Ovary (tissue), 10 donors: ENCODE measurements at places on chromosomes 16 and 17. TPM values are rescaled to one million over a fixed set of nuclear protein-coding genes. Genes with fewer than 3 reads are reported as not detected.

GRCh38 chr17:62899361-62899760 is 66.7 kb upstream of the TANC2 start:
- no peak for DNase-seq

DNA sequence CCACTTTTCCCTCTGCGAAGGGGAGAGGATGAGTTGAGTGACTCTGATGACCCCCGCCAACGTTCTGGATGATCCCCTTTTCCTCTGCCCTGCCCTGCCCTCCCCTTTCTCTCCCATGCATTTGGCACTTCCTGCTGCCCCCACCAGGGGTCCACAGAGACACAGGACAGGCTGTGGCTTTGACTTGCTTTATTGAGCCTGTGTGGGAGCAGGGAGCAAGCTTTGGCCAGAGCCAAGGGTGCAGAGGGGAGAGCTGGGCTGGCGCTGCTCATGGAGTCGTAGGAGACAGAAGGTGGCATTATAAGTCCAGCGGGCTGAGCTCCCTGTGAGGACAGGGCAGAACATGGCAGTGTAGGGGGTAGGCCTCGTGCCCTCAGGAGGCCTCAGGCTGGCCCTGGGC is 1.6 kb downstream of the PPY start:
- no peak for DNase-seq

DNA sequence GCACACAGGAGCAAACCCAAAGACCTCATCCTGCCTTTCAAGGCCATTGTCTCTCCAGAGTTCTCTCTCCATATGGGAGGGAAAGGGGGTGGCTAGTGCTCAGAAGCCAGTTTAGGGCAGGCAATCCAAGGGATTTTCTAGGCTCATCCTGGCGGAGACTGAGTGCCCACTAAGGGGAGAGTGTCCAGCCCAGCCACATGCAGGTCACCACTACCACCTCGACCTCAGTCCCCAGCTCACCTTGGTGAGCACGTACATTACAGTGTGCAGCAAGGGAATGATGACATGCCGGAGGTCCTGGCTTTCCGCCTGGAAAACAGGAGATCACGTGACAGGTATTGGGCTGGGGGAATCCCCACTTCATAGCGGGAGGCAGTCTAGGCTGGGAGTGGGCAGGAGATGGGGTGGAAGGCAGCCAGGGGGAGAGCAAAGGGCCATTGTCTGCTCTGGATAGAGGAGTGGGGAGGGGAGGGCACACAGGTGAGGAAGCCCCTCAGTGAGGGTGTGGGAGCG is 29.9 kb downstream of the PIK3R6 start:
- DNase-seq: no peak

DNA sequence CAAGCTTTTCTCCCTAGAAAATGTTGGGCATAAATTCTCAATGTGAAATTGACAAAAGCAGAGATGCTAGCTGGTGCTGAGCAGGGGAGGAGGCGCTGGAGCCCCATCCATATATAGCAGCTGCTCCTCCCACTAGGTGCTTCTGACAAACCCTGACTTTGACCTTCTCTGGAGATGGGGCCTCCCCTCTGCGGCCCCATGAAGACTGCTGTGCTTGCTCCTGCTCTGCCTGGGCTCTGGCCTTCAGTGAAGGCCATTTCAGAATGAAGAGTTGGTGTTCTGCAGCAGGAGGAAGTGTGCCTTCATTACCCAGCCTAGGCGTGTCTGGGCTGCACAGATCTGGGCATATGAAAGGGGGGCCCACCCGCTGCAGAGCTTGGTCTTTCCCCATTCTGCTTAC is 29.7 kb downstream of the ASIC2 start:
- DNase-seq: no peak

GRCh38 chr17:81491181-81491581 is 21.4 kb downstream of the ACTG1 start:
- DNase-seq: no peak

DNA sequence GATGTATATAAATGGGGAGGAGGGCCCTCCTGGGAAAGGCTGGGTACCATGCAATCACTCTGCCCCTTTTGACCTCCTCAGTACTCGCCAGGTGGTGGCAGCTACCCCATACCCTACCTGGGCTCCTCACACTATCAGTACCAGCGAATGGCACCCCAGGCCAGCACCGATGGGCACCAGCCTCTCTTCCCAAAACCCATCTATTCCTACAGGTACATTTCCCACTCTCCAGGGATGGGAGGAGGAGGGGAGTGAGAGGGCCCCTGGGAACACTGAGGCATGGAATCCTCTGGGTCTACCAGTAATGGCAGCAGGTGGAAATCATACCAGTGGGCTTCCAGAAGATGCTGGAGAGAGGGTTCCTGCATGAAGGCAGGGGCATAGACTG is 22.9 kb downstream of the FOXN1 start:
- DNase-seq: no peak

GRCh38 chr17:9844153-9844552 is 18.4 kb downstream of the GLP2R start:
- DNase-seq: no peak

- no peak for DNase-seq
These were observed 25.5 kb downstream of the AXIN2 start for GRCh38 chr17:65535777-65536572.

DNA sequence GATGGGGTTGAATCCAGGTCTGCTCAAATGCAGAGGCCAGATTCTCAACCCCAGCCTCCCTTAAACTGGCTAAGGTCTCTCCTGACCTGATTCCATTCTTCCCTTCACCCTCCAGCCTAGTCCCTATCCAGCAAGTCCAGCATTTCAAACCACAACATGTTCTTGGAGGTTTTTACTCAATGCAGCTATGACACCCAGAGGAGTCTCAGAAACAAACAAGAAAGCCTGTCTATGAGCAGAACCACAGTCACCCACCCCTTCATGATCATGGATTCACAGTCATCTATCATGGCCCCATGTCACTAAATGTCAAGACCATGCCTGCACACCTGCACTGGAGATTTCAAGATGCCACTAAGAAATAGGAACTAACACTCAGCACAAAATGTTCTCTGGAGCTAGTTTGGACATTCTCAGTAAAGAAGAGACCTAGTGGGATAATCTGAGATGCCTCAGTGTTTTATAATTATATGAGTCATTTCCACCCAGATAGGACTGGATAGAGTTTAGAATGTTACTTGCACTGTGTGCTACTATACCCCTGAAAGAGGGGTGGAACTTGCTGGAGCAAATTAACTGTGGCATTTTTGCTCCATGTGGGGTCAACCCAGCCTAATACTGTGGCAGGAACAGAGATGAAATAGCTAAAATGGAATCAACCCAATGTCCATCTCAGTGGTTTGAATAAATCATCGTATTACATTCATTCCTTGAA is 9.5 kb upstream of the METTL22 start:
- no peak for DNase-seq

DNA sequence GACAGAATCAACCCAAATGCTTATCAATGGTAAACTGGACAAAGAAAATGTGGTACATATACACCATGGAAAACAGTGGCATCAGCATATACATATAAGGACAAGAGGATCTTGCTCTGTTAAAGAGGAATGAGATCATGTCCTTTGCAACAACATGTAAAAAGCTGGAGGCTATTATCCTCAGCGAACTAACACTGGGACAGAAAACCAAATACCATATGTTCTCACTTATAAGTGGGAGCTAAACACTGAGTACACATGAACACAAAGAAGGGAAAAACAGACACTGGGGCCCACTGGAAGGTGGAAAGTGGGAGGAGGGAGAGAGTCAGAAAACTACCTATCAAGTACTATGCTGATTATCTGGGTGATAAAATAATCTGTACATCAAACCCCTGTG is 447.3 kb upstream of the MAF start:
- DNase-seq: no peak

GRCh38 chr17:77556383-77557061 is 402.0 kb upstream of the TNRC6C start:
- DNase-seq: no peak

GRCh38 chr17:19387921-19388521 is 1.0 kb upstream of the MFAP4 start:
- no peak for DNase-seq

GRCh38 chr17:34171245-34171818 is 83.8 kb upstream of the CCL2 start:
- no peak for DNase-seq

DNA sequence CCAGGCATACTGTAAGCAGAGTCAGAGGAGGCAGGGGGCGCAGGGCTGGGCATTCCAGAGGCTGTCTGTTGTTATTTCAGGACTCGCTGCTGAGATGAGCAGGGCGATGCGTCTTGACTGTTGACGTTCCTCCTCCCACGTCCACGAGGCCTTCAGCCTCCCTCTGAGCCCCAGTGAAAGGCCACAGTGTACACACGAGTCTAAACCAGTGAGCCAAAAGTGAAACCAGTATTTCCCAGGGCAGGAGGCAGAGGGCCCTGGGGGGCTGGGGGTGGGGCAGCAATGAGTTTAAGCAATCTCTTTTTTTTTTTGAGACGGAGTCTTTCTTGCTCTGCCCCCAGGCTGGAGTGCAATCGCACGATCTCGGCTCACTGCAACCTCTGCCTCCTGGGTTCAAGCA is 21.5 kb downstream of the SMTNL2 start:
- peak; percentile 79 for DNase-seq

DNA sequence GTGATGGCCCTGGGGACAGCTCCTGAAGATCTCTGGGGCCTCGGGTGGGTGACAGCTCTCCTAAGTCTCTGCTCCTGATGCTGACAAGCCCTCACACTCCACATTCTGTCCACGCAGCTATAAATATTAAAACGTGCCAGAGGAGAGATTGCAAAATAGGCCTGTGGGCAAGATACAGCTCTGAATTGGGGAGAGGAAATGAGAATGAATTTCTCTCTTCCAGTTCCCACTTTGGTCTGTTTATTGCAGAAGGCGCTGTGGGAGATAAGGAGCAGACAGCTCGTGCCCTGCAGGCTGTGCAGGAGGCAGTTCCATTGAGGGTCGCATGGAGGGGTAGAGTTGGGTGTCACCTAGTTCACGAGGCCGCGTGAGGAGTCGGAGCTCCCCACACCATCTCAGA is 87.5 kb upstream of the SDK2 start:
- DNase-seq: no peak

DNA sequence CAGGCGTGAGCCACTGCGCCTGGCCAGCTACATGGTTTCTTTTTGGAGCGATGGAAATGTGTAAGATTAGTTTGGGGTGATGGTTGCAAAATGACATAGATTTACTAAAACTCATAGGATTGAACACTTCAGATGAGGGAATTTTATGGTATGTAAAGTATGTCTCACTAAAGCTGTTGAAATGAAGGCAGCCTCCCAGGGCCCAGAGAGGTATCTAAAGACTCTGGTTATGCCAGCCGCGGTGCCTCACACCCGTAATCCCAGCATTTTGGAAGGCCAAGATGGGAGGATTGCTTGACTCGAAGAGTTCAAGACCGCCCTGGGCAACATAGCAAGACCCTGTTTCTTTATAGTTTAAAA is 254.9 kb downstream of the PARN start:
- DNase-seq: no peak

DNA sequence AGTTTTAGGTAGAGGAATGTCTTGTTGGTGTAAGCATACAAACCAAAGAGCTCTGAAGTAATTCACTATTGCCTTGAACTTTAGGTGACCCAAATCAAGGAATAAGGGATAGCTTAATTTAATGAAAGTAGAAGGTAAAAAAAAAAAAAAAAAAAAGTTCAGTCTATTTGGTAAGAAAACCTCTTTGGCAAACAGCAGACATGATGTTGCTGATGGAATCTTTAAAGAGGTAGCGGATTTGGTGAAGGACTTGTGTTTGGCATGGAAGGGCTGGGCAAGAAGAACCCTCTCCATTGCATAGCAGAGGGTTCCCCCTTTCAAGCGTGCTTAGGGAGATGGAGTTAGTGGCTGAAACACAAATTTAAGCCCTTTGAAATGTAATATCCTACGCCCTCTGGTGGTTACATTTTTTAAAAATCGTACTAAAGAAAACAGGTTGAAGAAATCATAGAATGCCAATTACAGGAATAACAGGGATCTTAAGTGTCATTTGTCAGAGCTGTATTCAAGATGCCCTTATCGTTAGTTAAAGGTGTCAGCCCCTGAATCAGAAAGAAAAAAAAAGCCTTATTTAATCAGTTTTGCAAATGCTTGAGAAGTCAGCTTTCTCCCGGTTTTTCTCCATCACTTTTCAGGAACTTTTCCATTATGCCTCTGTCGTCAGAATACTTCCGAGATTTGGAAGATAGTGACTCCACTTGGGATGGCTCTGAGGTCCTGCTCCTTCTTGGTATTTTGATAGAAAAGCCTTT is 383.1 kb downstream of the KCNJ2 start:
- DNase-seq: no peak

- peak; percentile 96 for DNase-seq
These were observed at the start of gene GPS2 for GRCh38 chr17:7314719-7315569. GPS2 (minus strand) TSS chr17:7315360; CDS start chr17:7315052, 308 bp downstream.

GRCh38 chr16:69833357-69834282 is 71.5 kb downstream of the WWP2 start:
- no peak for DNase-seq

GRCh38 chr17:41762841-41763240 is 23.7 kb downstream of the JUP start:
- no peak for DNase-seq

DNA sequence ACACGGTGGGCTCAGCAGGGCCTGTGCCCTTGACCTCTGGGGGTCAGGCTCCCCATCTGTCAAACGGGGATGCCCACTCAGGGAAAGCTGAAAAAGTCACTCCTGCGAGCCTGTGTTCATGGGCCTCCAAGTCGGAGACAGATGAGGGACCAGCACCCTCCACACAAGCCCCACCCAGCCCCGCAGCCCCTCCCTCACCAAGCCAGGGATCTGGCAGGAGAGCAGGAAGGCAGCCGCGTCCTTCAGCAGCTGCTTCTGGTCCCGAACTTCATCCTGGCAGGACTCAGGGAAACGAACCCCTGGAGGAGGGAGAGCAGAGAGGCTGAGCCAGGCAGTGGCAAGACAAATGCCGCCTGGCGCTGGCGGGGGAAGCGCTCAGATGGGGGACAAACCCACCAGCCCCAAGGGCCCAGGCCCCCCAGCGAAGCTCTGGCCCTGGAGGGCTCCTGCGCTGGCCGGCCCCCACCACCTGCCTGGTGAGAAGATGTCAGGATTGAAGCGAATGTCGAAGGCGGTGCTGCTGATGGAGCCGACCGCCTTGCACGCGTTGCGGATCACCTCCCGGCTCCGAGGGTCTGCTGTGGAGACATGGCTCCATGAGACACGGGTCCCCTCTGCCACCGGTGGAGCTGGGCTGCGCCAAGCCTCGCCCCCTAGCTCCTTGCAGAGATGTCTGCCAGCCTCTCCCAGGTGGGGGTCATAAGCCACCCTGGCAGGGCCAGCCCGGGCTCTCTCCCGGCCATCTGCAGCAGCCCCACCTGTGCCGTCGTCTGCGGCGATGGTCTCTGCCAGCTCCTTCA is 15.4 kb downstream of the CLUH start:
- no peak for DNase-seq

- peak; percentile 62 for DNase-seq
These were observed 137.2 kb upstream of the RPH3AL start for GRCh38 chr17:489758-490329.

TOP2A gene
- total RNA-seq: 0.82 TPM

KIF18B gene
- total RNA-seq: 0.26 TPM

RHBDF2 gene
- total RNA-seq: 18.4 TPM

ZNF385C gene
- total RNA-seq: 0.36 TPM

KRTAP3-1 gene
- not detected for total RNA-seq

CD68 gene
- total RNA-seq: 14.8 TPM

HBA1 gene
- 206 TPM for total RNA-seq

CPPED1 gene
- total RNA-seq: 13.3 TPM
